ENCODE measurements at places on chromosomes 3 and 15.

GRCh38 chr15:77021088-77021481 is 26.2 kb downstream of the PSTPIP1 start:
- no peak for DNase-seq

DNA sequence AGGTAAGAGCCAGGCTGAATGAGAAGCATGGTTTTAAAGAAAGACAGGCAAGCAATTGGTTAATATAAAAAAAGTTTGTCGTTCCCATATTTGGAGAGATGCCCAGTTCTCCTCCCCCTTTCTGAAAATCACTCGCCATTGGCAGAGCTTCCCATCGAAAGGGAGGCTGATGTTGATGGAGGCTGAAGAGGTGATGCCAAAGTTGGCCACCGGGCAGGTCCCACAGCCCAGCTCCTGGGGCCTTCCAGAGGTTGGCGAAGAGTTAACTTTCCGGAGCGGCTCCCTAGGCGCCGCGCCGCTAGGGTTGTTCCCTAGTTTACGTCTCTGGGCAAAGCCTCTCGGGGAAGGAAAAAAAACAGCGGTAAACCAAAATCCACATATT is 793 bp downstream of the PCOLCE2 start:
- no peak for DNase-seq

DNA sequence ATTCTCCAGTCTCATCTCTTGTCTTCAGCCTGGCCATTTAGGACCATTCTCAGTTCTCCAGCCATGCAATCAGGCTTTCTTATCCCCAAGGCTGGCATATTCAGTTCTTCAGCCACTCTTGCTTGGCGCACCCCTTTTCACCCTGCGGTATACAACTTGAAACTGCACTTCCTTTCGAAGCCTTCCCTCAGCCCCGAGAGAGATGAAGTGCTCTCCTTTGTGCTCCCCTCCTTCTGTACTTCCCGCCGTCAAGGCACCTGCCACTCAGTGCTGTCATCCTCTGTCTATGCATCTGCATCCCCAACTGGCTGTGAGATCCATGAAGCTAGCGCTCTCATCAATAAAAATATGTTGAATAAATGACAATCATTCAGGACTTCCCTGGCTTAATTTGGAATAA is 45.7 kb downstream of the MORC1 start:
- DNase-seq = no peak

- no peak for DNase-seq
These were observed 166.8 kb upstream of the LPP start for GRCh38 chr3:187987187-187987586.

GRCh38 chr3:42844412-42844713 is 31.3 kb downstream of the CYP8B1 start:
- DNase-seq = no peak

GRCh38 chr3:156274791-156275190 is 154.4 kb downstream of the KCNAB1 start:
- DNase-seq = no peak

- no peak for DNase-seq
These were observed 27.4 kb upstream of the ATP10A start for GRCh38 chr15:25890529-25890928.

DNA sequence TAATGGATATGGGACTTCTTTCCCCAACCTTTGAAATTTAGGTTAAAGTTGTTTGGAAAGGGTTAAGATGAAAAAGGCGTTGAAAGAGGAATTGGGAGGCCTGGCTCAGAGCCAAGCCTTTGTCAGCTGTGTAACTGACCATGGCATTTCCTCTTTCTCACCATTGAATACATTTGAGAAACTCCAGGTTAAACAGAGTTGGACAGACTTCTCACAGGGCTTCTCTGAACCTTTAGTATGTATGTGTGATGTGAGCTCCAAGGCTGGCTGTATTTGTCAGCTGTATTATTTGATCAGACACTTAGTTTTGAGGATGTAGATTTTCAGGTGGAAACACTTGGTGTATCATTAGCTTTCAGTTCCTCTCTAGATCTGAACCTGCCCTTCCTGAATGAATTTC is 136.4 kb upstream of the GOLGA6L4 start:
- DNase-seq = no peak

DNA sequence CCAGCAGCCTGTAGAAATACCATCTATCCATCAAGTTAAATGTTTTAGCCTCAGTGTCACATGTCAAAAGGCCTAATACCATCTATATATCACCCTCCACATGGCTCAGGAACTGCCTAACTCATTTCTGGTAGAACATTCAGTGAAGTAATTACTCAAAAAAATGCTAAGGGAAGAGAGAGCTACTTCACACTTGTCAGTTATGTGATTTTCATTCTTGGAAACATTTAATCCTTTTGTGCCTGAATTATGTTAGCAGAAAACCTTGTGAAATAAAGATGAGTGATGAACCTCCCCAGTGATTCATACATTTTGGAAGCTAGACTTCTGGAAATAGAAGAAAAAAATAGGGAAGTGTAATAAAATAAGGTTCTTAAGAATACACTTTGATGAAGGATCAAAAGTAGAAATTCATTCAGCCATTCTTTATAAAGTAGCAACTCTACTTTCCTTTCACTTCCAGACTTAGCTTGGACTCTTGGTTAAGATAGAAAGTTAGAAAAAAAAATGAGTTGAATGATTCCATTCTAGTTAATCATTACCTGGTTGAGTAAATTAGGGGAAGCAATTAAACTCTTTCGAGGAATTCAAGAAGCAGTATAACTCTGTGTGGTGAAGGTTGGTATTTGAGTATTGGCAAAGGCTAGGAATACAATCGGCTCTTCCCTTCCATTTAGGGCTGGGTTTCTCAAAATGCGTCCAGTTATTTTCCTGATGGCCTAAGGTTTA is 3.6 kb downstream of the OTOL1 start:
- no peak for DNase-seq

DNA sequence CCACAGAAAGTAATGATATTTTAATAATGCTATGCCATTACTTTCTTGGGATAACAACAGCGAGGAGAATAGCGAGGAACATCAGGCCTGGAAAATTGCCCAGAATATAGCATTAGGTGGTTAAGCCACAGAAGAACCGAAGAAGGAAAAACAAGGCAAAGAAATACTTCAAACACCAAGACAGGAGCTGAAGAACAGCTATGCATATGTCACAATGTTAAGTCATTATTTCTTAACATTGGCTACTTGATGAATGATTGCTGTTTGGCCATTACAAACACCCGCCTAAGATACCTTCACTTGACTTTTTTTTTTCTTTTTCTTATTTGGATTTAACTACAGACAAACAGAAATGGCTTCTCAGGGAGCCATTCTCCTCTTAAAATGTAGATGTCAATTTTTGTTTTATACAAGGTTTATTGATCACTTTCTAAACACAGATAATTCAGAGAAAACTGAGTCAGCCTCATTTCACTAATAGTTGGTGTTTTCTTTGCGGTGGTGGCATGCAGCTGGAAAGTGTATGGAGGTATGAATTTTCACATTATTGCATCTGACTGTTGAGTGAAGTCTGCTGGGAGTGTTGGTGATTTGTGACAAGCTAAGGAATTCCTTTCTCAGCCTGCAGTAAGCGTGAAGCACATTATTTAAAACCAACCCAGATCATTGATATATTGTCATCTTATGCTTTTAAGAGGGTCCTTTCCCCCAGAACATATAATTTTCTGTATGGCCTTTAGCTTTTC is 705.7 kb upstream of the NR2F2 start:
- no peak for DNase-seq

- no peak for DNase-seq
These were observed 19.5 kb downstream of the MRAS start for GRCh38 chr3:138367911-138368310.

GRCh38 chr15:78306176-78306774 is 6.9 kb upstream of the SKIC8 start:
- DNase-seq = no peak

DNA sequence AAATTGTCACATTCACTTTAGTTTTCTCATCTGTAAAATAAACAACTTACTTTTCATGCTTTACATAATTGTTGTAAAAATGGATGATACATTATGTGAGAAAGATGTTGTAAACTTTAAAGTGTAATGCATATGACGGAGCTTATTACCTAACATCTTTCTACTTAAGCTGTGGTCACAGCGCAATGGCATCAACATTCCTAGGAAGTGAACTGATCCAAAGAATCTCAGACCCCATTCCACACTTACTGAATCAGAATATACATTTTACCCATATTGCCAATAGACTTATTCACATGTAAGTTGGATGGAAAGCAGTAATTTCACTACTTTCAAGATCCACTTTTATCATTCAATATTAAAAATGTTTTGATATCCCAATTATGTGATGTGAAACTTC is 497.5 kb downstream of the FGF12 start:
- no peak for DNase-seq

GRCh38 chr3:105532251-105532650 is 165.5 kb downstream of the ALCAM start:
- no peak for DNase-seq

- DNase-seq = no peak
These were observed 7.8 kb upstream of the FAM174B start for GRCh38 chr15:92663250-92663951.

DNA sequence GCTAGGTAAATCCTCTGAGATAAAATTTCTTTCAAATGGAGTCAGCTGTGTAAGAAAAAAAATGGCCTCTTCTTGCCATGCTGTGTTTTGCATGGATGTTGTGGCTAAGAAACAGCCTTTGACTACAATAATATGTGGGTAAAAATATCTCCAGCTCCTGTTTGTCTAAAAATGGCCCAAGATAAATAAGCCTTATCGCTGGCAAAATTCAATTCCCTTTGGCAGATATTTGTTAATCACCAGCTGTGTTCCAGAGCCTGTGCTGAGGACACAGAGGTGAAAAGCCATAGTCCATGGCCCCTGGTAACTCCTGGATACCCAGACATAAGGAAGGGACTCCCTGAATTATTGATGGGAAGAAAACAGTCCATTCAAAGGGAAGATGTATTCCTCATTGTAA is 15.3 kb upstream of the RAMAC start:
- DNase-seq = no peak

DNA sequence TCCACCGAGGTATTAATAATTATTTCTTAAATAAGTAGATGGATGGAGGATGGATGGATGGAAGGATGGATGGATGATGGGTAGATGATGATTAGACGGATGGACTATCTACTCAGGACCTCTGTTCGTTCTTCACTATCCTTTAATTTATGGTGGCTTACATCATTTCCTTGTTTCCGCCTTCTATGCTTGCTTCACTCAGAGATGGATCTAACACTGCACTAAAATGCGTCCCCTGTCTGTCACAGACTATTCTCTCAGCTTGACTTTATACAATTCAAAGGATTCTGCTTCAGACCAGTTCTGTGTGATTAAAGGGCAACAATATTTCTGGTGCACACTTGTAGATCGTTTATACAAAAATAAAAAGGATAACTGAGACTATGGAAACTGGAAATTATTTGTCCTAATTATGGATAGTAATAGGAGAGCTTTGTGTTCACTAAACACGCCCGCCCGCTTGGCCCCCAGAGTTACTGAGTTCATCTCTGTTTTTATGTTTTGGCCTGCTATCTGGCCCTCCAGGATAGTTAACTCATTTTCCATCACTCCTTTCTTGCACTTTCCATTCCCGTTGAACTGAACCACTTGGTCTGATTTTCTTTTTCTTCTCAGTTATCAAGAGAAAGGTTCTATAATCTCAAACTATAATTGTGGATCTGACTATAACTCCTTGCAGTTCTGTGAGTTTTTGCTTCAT is 41.4 kb upstream of the CA12 start:
- no peak for DNase-seq

DNA sequence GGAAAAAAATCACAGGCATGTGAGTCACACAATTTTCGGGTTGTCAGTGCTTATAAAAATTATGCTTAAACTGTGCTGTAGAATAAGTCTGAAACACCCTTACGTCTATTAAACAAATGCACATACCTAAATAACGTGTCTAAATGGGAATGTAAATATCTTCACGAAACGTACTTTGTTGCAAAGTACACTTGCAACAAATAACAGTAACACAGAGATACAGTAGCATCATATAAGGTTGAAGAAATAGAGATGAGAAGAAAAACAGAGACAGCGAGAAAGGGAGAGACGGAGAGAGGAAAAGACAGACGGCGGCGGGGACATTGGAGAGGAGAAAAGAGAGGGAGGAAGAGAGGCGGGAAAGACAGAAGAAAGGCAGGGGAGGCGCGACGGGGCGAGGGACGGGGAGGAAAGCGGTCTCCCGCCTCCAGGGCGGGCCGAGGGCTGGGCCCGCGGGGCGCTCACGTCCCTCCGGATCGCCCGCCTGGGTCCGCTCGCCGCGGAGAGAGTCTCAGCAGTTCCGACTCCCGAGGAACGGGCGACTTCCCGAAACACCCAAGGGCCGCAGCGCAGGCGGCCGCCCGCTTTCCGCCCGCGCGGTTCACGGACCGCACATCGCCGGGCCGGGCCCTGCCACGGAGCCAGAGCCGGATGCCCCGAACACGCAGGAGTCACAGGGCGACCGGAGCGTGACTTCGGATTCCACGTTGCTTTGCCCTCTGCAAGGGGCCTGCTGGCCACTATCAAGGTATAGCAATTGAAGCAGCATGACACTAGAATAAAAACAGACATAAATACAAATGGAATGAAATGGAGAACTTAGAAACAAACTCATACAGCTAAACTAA is 153.4 kb downstream of the LMLN start:
- no peak for DNase-seq

Measured in foreskin melanocyte (primary cell).